ENCODE measurements at places on chromosomes 13 and 19.

DNA sequence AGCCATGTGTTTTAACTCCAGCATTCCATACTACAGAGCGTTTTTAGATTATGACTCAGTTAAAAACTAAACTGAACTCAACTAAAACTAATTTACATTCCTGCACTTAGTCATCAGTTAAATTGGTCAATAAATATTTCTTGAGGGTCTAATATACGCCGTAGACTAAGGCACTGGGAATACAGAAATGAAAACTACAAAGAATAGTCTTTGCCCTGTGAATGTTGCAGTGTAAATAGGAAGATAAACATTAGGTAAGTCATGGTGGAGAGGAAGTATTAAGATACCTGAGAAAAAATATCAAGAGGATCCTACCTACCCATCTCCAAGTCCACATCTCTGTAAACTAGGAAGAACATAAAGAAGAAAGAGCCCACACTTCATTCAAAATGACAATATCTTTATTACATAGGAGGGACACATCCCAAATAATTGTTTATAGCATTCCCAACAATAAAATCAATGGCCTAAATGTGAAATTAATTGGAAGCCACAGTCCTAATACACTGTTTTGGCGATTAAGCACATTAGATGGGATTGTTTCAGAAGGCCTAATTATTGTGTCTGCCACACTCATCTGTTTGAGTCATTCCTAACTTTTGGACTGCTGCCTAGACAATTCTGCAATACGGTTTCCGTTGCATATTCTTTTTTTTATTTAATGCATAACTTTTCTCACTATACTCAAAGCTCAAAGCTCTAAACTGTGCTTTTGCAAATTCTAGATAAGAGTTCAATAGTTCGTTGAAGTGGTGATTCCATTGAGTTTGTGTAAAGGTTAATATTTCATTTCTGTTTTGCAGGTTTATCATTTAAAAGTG, 52.9 kb downstream of the MBNL2 start:
- no peak for DNase-seq

DNA sequence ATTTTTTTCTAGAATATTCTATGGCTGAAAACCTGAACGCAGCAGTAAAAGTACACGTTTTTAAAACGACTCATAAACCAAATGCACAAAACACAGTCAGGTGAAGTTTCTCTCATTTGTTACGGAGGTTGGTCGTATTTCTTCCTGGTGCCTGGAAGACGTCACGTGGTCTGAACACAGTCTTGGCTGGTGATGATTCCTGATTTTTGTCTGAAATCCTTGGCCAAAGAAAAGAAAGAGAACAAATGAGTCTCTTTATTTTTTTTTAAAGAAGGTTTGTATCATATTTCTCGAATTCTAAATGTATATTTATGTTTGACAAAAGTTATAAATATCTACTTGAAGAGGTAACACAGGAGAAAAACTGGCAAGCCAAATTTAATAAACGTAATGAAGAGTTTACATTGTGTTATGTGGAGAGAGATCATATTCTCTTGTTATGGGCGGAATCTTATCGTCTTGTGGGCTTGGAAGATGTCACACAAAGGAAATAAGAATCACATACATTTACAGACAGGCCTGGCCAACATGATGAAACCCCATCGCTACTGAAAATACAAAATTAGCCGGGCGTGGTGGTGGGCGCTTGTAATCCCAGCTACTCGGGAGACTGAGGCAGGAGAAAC, 10.0 kb upstream of the PNMA8A start:
- no peak for DNase-seq

DNA sequence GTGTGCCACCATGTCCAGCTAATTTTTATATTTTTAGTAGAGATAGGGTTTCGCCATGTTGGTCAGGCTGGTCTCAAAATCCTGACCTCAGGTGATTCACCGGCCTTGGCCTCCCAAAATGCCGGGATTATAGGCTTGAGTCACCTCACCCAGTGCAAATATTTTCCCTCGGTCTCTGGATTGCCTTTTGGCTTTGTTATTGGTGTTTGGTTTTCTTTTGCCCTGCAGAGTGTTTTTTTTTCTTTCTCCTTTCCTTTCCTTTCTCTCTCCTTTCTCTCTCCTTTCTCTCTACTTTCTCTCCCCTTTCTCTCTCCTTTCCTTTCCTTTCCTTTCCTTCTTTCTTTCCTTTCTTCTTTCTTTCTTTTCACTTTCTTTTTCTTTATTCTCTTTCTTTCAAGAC, 33.2 kb downstream of the KDM4B start:
- no peak for DNase-seq

- DNase-seq = no peak
Measured at GRCh38 chr19:37914908-37915307, 7.9 kb downstream of the SIPA1L3 start.

- DNase-seq = no peak
Measured at GRCh38 chr19:35760711-35761349, 2.9 kb downstream of the PROSER3 start.

All from activated CD8-positive, alpha-beta memory T cell treated with anti-CD3 and anti-CD28 coated beads for 1 hour (primary cell).